Coronary artery (tissue), 2 donors: ENCODE measurements at places on chromosomes 6 and 20.

GRCh38 chr6:390914-391558 lies 516 bp upstream of the IRF4 start:
- peak; percentile 58 for DNase-seq

DNA sequence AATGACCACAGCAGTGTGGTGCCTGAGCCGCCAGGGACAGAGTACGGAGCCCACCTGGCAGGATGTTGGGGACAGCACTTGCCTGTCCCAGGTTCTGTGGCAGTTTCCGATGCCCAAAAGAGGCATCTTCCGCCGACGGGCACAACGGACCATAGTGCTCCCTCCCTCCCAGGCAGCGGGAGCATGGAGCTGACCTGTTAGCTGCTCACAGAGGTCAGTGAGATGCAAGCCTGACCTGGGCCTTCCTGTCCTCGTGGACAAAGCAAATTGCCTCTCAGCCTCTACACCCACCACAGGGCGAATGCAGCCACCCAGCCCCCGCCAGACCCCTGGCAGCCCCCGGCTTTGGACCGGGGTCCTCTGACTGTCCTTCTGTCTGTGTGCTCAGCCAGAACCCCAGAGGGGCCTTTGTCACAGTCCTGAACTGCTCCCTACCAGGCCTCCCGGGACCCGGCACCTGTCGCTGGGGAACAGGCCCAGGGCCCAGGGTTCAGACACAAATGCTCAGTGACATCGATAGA lies 16.2 kb upstream of the FRMD1 start:
- no peak for DNase-seq

- DNase-seq = peak; percentile 59
These were observed 9.0 kb downstream of the NPEPL1 start for GRCh38 chr20:58701431-58702160.

GRCh38 chr6:12903246-12903645 lies 186.7 kb downstream of the PHACTR1 start:
- DNase-seq = no peak

DNA sequence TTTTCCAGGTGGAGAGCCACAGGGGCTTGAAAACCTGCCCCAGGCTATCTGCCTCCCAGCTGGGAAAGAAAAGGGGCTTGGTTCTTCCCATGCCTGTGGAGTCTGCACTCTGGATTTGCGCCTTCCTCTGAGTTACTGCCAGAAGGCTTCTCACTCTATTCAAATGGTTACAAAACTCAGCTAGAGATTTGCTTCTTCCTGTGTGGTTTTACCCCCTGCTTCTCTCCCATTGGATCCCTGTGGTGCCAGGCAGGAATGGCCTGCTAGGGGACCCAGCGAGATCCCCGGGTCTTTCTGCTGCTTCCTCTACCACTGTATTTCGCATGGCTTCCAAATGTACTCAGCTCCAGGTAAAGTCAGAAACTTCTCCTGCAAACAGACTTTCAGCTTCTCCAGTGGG lies 192.0 kb upstream of the HS3ST5 start:
- no peak for DNase-seq

- no peak for DNase-seq
These were observed 149.9 kb upstream of the SMLR1 start for GRCh38 chr6:130677312-130677711.

DNA sequence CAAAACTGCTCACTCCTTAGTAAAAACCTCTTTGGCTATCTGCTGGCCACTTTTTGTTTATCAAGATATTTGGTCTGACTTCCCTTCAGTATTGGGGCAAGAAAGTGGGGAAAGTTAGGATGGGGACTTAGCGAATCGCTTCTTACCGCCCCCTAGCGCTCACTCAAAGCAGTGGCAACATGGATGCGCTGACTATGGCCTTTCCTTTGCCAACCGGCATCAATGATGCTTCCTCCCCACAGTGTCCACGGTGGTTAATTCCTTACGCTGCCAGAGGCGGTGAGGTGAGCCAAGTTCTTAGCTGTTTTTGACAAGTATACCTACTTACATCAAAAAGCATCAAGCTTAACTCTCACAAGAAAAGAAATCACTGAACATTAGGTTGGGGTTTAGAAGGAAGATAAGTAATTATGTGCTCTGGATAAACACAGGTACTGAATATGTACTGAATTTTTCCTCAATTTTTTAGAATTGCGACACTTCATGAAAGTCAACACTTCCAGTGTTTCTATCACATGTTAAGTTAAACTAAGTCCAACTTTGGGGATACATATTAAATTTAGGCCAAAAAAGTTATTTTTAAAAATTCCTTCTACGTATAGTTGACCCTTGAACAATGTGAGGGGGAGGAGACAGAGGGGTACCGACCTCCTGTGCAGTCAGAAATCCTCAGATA lies 86.7 kb downstream of the GMDS start:
- no peak for DNase-seq

DNA sequence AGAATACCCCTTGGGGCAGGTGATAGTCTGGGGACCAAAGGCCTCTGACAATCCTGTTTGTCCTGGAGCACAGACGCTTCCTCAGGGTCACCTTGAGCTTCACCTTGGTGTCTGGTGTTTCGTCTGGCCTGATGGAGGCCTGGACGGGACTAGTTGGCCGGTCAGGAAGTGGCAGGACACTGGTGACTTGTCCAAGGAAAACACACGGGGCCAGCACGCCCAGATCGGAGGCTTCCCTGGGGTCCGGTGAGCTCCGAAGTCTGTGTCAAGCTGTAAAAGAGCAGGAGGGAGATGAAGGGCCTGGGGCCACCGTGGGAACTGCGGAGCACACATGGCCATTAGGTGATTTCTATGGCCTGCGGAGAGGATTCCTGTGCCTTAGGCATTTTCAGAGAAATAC lies 67.9 kb downstream of the SMOC2 start:
- DNase-seq = no peak

GRCh38 chr20:40718214-40718977 lies 29.4 kb upstream of the MAFB start:
- DNase-seq = no peak

DNA sequence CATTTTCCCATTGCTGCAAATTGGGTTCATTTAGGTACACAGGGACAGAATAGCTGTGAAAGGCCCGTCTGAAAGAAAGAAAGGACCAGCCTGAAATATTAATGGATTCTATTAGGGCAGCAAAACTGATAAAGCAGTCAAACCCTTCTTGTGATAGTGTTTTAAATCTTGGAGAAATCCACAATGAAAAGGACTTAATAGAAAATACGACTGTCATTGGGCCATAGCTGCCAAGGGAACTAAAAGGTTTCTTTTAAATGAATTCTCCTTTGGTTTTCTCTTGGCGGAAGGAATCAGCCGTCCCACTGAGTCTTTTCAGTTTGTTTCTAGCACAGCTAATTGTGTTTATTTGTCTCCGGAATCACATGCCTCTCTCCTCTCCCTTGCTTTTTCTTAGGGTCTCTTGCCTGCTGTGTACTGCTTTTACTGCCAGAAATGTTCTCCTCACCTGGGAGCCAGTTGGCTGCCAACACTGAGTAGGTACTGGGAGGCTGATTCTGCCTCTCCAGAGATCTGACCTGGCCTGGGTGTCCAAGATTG lies 11.3 kb downstream of the PAQR8 start:
- no peak for DNase-seq

- peak; percentile 66 for DNase-seq
These were observed 80.4 kb upstream of the CD93 start for GRCh38 chr20:23166563-23166962.

DNA sequence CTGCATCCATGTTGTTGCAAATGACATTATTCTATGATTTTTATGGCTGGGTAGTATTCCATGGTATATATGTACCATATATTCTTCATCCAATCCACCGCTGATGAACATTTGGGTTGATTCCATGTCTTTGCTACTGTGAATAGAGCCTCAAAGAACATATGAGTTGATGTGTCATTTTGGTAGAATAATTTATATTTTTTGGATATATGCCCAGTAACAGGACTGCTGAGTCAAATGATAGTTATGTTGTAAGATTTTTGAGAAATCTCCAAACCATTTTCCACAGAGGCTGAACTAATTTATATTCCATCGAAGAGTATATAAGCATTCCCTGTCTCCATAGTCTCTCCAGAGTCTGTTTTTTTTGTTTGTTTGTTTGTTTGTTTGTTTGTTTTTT lies 1373.5 kb downstream of the GRIK2 start:
- DNase-seq = no peak

DNA sequence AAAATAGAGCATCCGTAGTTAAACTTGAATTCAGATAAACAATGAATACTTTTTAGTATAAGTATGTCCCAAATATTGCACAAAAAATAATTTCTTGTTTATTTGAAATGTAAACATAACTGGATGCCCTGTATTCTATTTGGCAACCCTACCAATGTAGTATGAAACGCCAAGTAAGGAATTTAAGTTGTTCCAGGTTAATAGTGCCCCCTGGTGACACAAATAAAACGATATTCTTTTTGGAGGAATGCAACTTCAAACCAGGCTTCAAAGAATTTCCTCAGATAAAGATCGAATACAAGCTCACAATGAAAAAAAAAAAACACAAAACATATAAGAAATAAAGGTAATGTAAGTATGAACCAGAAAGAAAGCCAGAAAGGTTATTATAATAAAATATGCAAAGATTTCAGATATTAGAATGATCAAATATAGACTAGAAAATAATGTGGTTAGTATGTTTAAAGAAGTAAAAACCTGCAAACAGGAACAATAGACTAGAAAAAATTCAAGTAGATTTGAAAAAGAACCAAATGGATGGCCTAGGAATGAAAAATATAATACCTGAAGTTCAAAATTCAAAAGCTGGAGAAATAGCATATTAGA lies 18.4 kb upstream of the AKAP7 start:
- no peak for DNase-seq

GRCh38 chr6:132962936-132963868 lies 148.8 kb downstream of the RPS12 start:
- no peak for DNase-seq

GRCh38 chr6:151390851-151391470 lies 398 bp downstream of the ZBTB2 start:
- peak; percentile 88 for DNase-seq

- no peak for DNase-seq
These were observed 59.7 kb upstream of the PHACTR1 start for GRCh38 chr6:12656906-12657305.

DNA sequence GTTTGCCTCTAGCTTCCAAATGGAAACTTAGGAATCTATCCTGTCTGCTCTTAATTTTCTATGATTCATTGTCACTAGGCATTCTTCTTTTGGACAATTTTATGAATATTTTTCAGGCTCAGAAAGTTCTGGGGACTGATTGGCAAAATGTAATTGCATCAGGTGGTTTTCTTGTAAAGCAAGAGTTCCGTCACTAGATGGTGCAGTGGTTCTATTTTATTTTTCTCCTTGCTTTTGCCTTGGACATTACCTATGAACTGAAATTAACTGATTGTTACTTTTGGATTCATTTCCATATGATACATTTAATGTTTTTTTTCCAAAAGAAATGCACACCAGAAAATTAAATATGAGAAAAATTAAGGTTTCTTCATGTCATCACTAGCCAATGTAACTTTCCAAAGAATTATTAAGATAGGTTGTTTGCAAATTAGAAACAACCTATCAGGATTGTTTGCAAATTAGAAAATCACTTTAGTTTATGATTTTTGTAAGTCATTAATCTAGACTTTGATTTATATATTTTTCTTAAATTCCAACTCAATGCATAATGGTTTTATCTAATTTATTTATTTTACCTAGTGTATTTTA lies 48.0 kb downstream of the TMEM170B start:
- no peak for DNase-seq

DNA sequence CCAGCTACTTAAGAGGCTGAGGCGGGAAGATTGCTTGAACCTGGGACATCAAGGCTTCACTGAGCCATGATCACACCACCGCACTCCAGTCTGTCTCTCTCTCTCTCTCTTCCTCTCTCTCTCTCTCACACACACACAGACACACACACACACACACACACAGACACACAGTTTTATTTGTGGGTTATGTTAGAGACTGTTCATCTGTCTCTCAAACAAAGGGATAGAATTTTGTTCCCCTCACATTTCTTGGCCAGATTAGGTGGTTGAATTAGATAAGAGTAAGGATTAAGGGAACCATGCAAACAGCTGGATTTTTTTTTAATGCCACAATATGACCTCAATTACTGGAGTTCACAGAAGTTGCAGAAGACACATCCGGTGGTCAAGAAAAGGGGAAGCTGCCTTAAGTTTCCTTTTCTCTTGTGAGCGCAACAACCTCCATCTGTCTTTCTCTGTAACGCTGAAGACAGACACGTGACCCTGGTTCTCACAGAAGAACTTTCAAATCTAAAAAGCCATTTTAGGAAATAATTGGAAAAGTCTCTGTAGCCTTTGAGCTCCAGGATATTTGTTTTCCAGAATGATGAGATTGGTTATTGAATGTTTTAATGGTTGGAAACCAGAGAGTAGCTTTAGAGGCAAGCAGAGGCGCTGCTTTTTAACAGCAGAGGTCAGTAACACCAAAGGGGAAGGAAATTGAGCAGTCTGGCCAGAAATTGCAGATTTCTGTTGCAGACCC lies 32.9 kb upstream of the LGSN start:
- no peak for DNase-seq

DNA sequence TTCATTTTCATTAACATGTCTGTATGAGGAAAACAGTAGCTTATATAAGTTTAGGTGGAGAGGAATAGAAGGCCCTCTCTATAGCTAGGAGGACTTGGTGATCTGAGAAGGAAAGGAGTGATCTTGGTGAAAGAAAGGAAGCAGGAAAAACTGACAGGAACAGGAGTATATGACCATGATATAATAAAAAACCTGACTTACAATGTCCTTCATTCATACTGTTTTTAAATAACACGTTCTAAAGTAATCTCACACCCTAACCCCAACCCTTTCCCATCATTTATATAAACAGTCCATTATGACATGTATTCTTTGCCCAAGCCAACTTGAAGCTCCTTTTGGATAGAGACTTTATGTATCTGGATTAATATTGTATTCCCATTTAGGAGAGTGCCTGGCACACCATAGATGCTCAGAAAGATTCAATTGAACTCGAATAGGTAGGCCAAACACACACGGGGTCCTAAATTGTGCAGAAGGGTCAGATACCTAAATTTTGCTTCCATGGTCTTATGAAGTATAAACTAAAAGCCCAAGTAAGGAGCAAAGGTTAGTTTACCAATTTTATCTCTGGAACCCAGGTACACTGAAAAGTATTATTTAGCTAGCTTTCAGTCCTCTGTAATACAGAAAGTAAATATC lies 75.9 kb downstream of the OR2B2 start:
- no peak for DNase-seq

DNA sequence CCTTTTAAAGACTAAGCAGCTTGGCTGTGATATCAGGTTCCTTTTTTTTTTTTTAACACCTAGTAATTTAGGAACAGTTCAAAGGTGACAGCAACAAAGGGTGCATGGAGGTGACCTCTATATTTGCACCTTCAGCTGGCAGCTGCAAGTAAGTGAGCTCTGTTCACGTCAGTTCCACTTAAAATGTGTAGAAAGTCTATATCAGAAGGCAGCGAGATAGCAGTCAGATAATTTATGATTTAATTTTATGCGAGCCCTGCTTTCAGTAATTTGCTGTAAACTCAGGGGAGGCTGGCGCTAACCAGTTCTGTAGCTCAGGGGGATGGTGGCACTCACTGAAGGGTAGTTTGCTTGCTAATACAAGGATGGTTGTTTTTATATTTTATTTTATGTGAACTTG lies 602.8 kb upstream of the MMS22L start:
- no peak for DNase-seq
